ENCODE measurements at places on chromosomes 12 and 14.

DNA sequence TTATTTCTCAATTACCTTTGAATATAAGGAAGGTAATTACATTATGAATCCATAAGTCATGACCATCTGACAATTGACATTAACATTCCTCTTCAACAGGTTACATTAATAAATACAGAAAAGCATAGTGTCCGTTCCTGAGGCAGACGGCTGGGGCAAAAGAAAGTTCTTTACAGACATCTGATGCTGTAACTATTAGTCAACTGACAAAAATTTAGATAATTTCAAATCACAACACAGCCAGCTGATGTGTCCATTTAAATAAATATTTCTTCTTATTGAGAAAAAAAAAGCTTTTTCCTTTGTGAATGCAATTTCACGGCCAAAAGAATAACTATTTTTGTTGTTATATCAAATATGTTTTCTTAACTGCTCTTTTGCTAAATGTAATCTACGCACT, 9.2 kb upstream of the PYROXD1 start:
- DNase-seq, result peak; percentile 11

GRCh38 chr12:78096909-78097597, 266.4 kb downstream of the NAV3 start:
- DNase-seq, result peak; percentile 74

DNA sequence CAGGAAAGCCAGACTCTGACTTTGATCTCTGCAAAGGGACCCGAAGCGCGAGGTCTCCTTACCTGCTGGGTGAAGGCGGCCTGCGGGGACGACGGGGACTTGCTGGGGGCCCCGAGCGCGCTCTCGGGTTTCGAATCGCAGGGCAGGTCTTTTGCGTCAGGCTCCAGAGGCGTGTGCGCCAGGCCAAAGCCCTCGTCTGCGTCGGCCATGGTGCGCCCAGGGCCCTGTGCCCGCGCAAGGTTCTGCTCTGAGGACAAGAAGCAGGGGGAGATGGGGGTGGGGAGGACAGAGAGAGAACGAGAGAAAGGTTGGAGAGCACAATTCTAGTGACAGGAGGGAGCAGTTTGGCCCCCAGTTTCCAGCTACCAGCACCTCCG, 2.3 kb downstream of the TBX5 start:
- peak; percentile 42 for DNase-seq

- no peak for DNase-seq
Observed at GRCh38 chr14:77100961-77101360, 2.9 kb downstream of the CIPC start.
